GM04503 (cell line): ENCODE measurements at places on chromosomes 12 and 14.

- no peak for DNase-seq
Measured at GRCh38 chr12:48978741-48979601, 849 bp downstream of the WNT1 start.

GRCh38 chr14:33315721-33316120 is 377.0 kb downstream of the NPAS3 start:
- DNase-seq, result peak; percentile 3

DNA sequence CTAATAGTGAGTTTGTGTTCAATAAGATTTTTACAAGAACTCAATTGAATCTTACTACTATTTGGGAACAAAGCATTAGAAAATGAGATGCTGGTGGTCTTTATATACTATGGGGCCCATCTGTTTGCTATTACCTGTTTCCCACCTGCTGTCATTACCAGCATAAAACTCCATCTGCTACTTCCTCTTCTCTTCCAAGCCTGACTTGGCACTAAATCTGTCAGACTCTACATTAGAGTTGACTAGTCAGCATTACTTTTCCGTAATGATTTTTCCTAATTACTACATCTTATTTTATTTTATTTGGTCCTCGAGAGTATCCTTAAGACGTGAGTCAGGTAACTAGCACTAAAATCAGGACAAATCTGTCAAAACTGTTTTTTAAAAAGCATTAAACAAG is 68.1 kb upstream of the KRR1 start:
- DNase-seq, result no peak

- DNase-seq, result no peak
Measured at GRCh38 chr14:24422694-24423601, 6.5 kb downstream of the CBLN3 start.

DNA sequence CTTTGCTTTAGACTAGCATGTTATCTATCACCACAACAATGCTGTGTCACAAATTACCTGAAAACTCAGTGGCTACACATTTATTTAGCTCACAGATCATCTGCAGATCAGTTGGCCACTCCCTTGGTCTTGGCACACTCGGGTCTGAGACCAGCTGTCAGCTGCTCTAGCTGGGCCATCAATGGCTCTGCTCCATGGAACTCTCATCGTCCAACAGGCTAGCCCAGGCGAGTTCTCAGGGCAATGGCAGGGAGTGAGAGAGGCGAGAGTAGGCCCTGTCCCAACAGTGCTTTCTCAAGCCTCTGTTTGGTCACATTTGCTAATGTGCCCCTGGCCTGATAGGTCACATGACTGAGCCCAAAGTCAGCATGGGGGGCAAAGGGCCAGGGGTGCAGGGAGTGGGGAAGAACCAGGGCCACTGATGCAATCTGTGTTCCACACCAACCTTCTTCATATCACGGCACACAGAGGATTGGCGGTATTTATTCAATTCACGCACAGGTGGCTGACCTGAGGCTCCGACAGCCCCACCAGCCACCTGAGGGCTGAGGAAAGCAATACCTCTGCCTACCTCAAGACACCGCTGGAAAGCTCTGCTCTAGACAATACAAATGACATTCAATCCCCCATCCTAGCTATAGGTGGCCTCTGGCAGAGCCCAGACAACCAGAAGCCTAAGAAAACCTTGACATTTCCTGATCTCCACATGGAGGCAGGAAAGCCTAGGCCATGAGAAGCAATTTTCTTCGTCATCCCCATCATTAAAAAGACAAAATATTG is 82.5 kb downstream of the NT5DC3 start:
- DNase-seq, result no peak

DNA sequence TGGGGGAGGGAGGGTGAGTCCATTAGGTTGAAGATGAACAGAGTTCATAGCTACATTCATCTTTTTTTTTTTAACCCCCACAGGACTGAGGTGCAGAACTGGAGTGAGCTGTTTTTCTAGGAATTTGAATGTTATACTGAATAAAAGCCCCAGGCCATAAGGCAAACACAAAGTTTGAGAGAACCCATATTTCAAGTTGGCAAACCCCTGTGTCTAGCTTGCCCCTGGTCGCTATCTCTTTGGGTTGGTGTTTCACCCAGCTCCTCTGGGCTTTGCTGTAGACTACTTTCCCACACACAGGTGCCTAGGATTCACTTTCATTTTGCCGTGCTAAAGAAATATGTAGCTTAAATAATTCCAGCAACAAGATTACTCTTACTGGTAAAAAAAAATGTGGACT is 5.2 kb upstream of the LMO3 start:
- no peak for DNase-seq

DNA sequence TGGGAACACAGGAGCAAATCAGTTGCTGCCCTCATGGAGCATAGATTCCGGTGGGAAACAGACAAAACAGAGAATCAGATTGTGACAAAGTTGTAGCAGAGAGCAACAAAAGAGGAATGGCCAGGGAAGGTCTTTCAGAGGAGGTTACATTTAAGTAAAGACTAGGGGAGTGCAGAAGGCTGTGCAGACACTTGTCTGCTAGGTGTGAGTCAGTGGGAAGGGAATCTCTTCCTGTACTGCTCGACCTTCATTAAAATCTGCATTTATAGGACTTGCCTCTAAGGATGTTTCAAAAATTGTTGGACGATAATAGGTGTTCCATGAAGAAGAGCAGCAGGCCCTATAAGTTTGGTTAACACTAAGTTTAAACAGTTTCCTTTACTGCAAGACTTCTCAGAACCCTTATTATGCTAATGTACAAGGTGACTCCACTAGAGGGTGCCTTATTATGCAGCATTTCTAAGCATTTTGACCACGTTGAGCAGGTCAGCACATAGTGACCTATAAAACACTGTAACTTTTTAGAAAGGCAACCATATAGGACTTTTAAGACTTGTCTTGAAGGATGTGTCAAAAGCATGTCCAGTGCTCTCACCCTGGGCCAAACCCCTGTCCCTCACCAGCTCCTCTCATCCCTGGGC is 91.8 kb upstream of the RIC8B start:
- DNase-seq, result no peak

- no peak for DNase-seq
Measured at GRCh38 chr14:63745858-63746425, 18.1 kb upstream of the SGPP1 start.

DNA sequence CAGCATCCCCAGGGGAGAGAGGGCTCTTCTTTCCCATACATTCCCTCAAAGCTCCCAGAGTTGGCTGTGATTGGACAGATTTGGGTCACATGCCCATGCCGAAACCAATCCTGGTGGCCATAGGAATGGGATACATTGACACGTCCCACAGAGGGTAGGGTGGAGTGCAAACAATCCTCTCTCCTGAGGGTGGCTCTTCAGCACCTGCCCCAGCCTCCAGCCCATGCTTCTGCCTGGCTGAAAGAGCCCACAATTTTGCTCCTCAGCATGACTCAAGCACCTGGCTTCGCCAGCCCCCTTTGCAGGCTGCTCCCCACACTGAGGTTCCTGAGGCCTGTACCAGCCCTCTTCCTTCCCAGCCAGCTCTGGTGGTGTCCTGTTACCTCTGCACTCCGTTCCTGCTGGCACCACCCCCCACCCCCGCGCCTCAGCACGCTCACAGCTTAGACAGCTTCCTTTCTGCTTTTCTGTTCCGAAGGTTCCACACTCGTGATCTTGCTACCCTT is 71.7 kb downstream of the CCDC92 start:
- no peak for DNase-seq

- no peak for DNase-seq
Measured at GRCh38 chr12:56520506-56520905, 1.1 kb upstream of the RBMS2 start.

GRCh38 chr12:51521554-51522276 is 69.3 kb upstream of the SCN8A start:
- no peak for DNase-seq

- no peak for DNase-seq
Measured at GRCh38 chr12:95385246-95386035, 88.5 kb upstream of the METAP2 start.

GRCh38 chr12:96233939-96234461 is 39.8 kb downstream of the ELK3 start:
- DNase-seq, result peak; percentile 94

DNA sequence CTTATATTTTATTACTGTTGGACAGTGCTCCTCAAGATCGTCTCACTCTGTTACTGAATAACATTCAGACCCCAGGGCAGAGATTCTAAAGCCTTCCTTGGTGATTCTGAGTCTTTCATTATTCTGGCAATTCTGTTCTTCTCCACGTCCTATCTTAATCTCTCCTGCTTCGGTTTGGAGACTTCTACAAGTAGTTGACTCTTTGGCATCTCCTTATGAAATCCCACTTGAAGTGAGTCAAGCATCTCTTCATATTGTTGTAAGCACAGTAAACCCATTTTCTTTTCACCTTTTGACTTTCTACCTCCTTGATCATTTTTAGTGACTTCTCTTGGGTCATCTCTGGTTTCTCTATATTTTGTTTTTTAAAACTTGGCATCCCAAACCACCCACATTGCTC is 132.8 kb downstream of the SAMD4A start:
- no peak for DNase-seq
